ENCODE measurements at places on chromosomes 16 and 17. TPM values are rescaled to one million over a fixed set of nuclear protein-coding genes. Genes with fewer than 3 reads are reported as not detected.

TNS4 gene
- total RNA-seq: 1.0 TPM

TNP2 gene
- not detected for total RNA-seq

KRTAP1-5 gene
- total RNA-seq: not detected

YPEL2 gene
- total RNA-seq: 36.4 TPM

SETD1A gene
- total RNA-seq: 16.1 TPM

DNA sequence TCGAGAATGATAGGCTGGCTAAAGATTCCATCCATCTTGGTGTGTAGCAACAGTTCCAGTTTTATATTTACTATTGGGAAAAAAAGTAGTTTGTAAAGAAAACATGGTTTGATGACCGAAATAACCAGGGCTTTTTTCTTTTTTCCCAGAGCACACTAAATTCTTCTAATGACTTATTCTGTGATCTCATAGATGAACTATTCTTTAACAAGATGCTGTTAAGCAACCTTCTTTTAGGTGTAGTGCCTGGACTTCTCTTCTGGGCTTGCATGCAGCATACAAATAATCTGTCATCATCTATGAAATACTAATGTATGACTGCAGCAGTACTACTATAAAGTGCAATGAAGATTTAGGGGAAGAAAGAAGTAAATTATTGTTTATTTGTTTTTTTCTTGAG lies 11.0 kb upstream of the CAPNS2 start:
- peaks cover 9% of the 10 kb centered on the region for H3K4me1 ChIP-seq
- H3K27ac ChIP-seq: no peak overlapping the region
- no peak overlapping the region for H3K4me3 ChIP-seq
- no peaks in the 10 kb centered on the region for H3K27me3 ChIP-seq
- no peaks in the 10 kb centered on the region for H3K36me3 ChIP-seq
- no peak for DNase-seq

- H3K27me3 ChIP-seq: no peaks in the 10 kb centered on the region
- no peak overlapping the region for H3K27ac ChIP-seq
- no peak overlapping the region for H3K4me3 ChIP-seq
- no peak for DNase-seq
These were observed 467.3 kb downstream of the KCNJ2 start for GRCh38 chr17:70636517-70637133.

DNA sequence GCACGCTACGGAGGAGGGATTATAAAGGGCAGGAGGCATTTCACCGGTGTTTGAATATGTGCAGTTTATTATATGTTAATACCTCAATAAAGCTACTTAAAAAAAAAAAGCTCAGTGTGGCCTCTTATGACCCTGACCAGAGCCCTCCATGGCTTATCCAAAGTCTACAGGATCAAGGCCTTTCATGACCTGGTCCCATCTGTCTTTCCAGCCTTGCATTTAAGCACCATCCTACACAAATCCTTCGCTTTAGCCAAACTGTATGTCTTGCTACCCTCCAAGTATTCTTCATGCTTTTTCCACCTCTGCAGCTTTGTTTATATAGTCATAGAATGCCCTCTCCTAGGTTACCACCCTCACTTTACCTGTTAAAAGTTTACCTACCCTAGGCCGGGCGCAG lies 6.5 kb downstream of the MFSD6L start:
- DNase-seq: no peak
- peaks cover 14% of the 10 kb centered on the region for H3K4me1 ChIP-seq
- H3K36me3 ChIP-seq: no peaks in the 10 kb centered on the region

- H3K36me3 ChIP-seq: no peaks in the 10 kb centered on the region
- no peak overlapping the region for H3K4me3 ChIP-seq
- no peak overlapping the region for H3K27ac ChIP-seq
These were observed 320.8 kb downstream of the XYLT1 start for GRCh38 chr16:17149904-17150483.

DNA sequence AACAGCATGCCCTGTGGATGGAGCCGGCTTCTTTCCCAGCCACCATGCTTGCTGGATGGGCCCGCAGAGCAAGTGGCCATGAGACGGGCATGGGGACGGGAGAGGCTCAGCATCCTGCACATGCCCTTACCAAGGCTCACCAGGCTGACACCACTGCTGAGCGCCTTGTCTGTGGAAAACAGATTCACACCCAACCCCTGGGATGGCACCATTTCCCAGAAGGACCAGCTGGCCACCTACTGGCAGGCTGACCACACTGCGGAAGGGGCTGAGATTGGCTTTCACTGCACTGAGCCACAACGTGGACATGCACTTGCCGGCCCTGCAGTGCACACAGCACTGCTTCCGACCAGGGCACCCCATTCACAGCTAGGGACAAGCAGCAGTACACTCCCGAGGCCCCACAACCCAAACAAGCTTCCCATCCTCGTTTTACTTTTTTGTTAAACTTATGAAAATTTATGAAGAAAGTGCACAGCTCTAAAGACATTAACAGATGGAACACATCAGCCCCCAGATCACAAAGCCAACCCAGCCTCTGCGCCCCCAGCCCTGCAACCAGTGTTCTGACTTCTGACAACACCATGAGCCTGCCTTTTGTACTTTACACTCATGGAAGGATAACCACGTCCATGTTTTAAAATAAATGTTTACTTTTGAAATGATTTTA lies 13.9 kb upstream of the KRTAP17-1 start:
- no peaks in the 10 kb centered on the region for H3K27me3 ChIP-seq
- H3K36me3 ChIP-seq: no peaks in the 10 kb centered on the region
- no peaks in the 10 kb centered on the region for H3K4me1 ChIP-seq
- DNase-seq: no peak

DNA sequence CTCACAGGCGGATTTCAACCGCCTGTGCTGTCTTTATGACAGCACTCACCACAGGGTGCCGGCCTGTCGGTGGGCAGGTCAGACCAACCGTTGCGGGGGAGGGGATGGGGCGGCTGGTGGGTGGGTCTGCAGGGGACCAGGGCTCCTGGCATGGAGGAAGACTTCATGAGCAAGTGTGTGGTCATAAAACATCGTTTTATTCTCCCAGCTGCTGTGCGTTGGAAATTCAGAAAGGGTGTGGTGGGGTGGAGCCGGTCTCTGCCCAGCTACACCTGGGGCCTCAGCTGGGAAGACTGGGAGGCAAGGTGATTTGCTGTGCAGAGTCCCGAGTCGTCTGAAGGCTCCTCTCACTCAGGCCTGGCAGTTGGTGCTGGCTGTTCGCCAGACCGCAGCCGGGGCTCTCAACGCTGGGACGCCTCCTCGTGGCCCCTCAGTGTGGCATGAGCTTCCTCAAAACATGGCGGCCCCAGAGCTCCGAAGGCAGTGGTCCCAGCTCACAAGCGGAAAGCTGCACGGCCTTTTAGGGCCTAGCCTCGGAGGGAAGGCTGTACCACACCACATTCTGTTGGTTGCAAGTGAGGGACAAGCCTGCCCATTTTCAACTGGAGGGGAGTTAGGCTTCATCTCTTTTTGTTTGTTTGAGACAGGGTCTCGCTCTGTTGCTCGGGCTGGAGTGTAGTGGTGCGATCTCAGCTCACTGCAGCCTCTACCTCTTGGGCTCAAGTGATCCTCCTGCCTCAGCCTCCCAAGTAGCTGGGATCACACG lies 45.8 kb upstream of the GSE1 start:
- H3K4me3 ChIP-seq: no peak overlapping the region
- no peaks in the 10 kb centered on the region for H3K27me3 ChIP-seq
- no peaks in the 10 kb centered on the region for H3K36me3 ChIP-seq
- H3K4me1 ChIP-seq: peaks cover 100% of the 10 kb centered on the region
- peak overlapping the region; percentile 33 for H3K27ac ChIP-seq

GRCh38 chr17:66535611-66536010 lies 233.2 kb downstream of the PRKCA start:
- no peaks in the 10 kb centered on the region for H3K27me3 ChIP-seq
- H3K4me3 ChIP-seq: no peak overlapping the region
- H3K27ac ChIP-seq: no peak overlapping the region
- DNase-seq: no peak
- no peaks in the 10 kb centered on the region for H3K36me3 ChIP-seq

DNA sequence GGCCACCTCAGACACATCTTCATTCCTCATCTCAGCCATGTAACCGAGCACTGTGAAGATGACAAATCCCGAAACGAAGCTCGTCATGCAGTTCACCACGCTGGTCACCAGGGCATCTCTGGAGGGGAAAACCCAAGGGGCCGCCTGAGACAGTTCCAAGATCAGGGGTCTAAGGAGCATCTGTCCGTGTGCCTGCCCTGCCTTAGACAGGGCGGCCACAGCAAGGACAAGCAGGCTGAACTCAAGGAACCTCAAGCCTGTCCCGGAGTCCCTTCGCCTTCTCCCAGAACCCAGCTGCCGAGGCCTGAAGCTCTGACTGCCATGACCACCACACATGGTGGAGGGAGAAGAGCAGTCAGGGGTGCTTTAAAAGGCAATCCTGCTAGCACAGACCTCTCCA lies 22.7 kb downstream of the SLC6A4 start:
- no peak for DNase-seq
- H3K27me3 ChIP-seq: no peaks in the 10 kb centered on the region
- H3K4me1 ChIP-seq: no peaks in the 10 kb centered on the region
- H3K4me3 ChIP-seq: no peak overlapping the region
- H3K36me3 ChIP-seq: peaks cover 5% of the 10 kb centered on the region

DNA sequence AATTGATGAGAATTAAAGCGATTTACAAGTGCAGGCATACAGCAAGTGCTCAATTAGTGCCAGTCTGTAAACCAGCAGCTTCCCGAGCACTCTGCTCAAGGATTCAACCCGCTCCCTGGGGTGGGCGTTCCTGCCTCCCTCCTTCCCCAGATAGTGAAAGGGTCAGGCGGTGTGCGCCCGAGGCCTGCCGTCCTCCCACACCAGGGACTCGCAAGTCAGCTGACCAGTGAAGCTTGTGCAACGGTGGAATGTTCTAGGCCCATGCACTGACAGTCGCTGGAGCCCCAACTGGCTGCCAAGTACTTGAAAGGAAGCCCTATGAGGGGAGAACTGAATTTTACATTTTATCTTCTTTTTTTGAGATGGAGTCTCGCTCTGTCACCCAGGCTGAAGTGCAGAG lies 53.5 kb upstream of the PABPN1L start:
- peak; percentile 50 for DNase-seq
- H3K4me3 ChIP-seq: no peak overlapping the region
- H3K4me1 ChIP-seq: peaks cover 41% of the 10 kb centered on the region
- H3K27me3 ChIP-seq: no peaks in the 10 kb centered on the region
- H3K36me3 ChIP-seq: no peaks in the 10 kb centered on the region

GRCh38 chr16:54687043-54687899 lies 243.4 kb upstream of the IRX5 start:
- no peaks in the 10 kb centered on the region for H3K4me1 ChIP-seq
- no peak overlapping the region for H3K4me3 ChIP-seq
- no peaks in the 10 kb centered on the region for H3K27me3 ChIP-seq
- no peaks in the 10 kb centered on the region for H3K36me3 ChIP-seq
- no peak overlapping the region for H3K27ac ChIP-seq
- no peak for DNase-seq

DNA sequence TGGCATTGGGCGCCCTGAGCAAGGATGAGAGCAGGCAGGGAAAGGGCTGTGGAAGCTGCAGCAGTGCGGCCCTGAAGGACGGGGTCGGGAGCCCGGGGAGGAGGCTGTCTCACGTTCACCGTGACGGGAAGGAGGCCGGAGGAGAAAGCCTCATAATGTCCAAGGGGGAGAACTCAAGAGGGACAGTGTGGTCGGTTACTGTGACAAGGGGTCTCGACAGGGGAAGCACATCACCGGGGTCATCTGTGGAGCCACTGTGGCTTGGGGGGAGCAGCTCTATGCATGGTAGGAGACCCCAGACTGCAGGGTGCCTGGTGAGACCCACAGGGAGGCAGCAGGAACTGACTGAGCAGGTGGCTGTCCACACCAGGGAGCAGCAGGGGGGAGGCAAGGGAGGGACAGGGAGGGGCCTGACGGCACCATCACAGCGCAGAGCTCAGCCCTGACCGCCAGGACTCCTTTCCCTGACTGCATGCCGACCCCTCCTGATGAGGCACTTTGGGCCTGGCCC lies 154.6 kb upstream of the CHMP6 start:
- no peak overlapping the region for H3K27ac ChIP-seq
- no peak for DNase-seq
- no peaks in the 10 kb centered on the region for H3K27me3 ChIP-seq
- H3K4me3 ChIP-seq: no peak overlapping the region
- H3K36me3 ChIP-seq: no peaks in the 10 kb centered on the region

GRCh38 chr17:59800530-59800942 lies 92.2 kb downstream of the TUBD1 start:
- no peak overlapping the region for H3K27ac ChIP-seq
- peaks cover 16% of the 10 kb centered on the region for H3K4me1 ChIP-seq
- no peak for DNase-seq
- H3K27me3 ChIP-seq: no peaks in the 10 kb centered on the region
- no peaks in the 10 kb centered on the region for H3K36me3 ChIP-seq

DNA sequence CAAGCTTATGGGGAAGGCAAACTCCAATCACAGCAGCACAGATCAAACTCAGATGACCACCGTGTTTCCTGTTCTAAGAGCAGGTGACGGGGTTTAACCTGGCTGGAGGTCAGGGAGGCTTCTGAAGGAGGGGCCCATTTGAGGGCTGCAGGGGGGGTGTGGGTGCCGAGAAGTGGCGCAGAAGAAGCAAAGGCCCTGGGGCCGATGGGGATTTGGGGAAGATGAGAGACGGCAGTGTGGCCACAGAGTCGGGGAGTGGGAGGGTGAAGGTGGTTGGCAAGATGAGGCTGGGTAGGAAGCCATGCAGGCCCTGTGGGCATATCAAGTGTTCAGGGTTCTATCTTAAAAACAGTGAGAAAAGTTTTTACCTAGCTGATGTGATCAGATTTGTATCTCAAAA lies 122.9 kb downstream of the CLEC16A start:
- H3K27me3 ChIP-seq: no peaks in the 10 kb centered on the region
- no peak overlapping the region for H3K4me3 ChIP-seq
- peaks cover 15% of the 10 kb centered on the region for H3K36me3 ChIP-seq
- H3K4me1 ChIP-seq: no peaks in the 10 kb centered on the region
- no peak overlapping the region for H3K27ac ChIP-seq
- no peak for DNase-seq

DNA sequence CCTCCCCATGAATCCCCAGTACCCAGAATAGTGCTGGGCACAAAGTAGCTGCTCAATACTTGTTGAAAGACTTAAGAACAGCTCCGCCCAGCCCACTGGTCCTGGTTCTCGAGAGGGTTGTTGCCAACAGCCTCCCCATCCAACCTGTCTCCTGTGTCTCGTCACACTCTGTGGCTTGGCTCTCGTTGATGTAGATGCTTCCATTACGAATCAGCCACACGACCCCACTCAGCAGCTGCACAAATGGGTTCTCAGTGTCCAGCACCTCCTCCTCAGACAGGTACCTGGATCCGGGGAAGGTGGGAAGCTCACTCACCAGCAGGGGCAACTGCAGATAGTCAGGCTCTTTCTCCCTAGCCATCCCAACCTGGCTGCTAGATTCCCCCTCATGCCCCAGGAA lies 2.1 kb downstream of the NAGPA start:
- no peaks in the 10 kb centered on the region for H3K27me3 ChIP-seq
- DNase-seq: no peak
- H3K27ac ChIP-seq: no peak overlapping the region
- peaks cover 33% of the 10 kb centered on the region for H3K36me3 ChIP-seq
- H3K4me1 ChIP-seq: peaks cover 13% of the 10 kb centered on the region
